Peyer's patch (tissue), 4 donors: ENCODE measurements at places on chromosomes 13 and 19.

DNA sequence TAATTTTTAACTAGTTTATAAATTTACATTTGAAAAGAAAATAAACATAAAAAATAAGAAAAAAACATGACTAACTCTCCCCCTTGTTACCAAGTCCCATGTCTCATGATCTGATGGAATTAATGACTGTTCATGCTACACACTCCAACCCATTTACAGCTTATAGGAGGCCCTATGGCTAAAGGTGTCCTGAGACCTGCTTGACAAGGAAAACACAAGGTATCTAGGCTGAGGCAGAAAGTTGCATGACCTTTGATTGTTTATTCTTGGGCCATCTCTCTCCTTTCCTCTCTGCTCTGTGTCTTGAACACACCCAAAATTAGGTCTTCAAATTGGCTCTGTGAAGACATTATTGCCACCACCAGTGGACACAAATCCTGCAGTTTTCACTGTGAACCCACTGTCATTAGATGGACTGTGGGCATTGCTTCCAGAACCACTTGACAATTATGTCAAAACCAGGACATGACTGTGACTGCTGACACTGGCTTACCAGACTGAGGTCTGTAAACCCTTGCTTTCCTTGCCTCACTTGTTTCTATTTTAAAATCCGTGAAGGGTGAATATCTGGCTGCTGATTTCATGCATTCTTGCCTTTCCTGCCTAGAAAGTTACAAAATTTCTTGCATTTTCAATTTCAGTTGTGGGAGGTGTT, 386.5 kb upstream of the SPRY2 start:
- DNase-seq, result no peak
- H3K4me3 ChIP-seq, result no peak overlapping the region
- H3K27me3 ChIP-seq, result no peaks in the 10 kb centered on the region
- H3K36me3 ChIP-seq, result no peaks in the 10 kb centered on the region
- H3K4me1 ChIP-seq, result no peaks in the 10 kb centered on the region

DNA sequence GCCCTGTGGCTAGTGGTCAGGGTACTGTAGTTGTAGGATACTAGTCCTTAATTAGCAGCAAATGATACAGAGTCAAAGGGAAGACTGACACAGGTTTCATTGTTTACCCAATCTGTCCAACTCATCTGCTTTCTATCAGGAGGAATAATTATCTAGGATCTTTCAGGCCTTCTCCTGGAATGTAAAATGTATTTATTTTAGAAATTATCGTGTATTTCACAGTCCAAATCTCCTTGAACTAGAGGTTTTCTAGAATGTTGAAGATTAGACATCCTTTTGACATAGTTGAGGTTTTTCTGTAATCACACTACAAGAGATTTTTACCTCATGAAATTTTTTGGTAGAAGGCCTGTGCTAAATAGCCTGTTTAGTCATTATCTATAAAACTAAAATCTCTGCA, 1694.8 kb upstream of the PCDH20 start:
- no peaks in the 10 kb centered on the region for H3K4me1 ChIP-seq
- no peak for DNase-seq
- no peaks in the 10 kb centered on the region for H3K36me3 ChIP-seq

DNA sequence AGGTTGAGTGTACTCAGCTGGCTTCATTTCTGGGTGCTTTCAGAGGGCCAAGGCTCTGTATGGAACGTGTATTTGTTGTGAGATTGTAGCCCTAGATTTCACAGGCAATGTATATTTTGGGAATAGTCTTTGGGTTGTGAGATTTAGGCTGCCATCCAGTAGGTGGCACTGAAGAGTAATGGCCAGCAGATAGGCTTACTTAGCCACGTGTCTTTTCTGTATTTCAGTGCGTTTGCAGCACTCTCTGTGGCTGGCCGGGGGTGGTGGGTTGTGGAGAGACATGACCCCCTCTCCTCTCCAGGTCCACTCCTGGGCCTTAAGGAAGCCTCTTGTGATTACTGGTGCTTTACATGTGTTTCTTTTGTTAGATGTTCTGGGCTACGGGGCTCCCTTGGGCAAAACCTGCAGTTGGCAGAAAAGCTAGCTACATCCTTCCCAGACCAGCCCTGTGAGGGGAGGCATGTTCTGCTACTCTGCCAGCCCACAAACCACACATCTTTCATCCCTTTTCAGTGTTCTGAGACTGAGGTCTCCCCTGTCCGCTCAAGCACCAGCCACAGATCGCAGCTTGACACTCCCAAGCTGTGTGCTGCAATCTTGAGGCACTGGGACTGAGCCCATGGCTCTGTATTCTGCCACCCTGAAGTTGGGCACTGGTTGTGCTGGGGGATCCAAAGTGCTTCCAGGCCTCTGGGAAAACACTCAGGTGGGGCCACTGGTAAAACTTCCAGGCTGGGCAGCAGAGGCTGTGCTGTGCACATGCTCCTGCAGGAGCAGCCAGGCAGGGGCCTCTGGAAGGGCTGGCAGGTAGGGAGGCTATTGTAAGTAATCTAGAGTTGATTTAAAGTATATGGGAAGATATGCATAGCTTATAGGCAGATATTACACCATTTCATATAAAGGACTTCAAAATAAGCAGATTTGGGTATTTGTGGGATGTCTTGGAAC, 1096.8 kb upstream of the PCDH20 start:
- H3K36me3 ChIP-seq, result no peaks in the 10 kb centered on the region
- no peak overlapping the region for H3K4me3 ChIP-seq
- H3K4me1 ChIP-seq, result no peaks in the 10 kb centered on the region
- H3K27me3 ChIP-seq, result no peaks in the 10 kb centered on the region
- peak; percentile 32 for DNase-seq

- no peaks in the 10 kb centered on the region for H3K27me3 ChIP-seq
- no peaks in the 10 kb centered on the region for H3K36me3 ChIP-seq
These were observed 126.0 kb downstream of the FOXO1 start for GRCh38 chr13:40540328-40541044.

- H3K4me3 ChIP-seq, result no peak overlapping the region
- DNase-seq, result no peak
- no peaks in the 10 kb centered on the region for H3K36me3 ChIP-seq
- H3K27ac ChIP-seq, result no peak overlapping the region
- no peaks in the 10 kb centered on the region for H3K27me3 ChIP-seq
- H3K4me1 ChIP-seq, result no peaks in the 10 kb centered on the region
These were observed 305.9 kb downstream of the KLF5 start for GRCh38 chr13:73364736-73365135.

DNA sequence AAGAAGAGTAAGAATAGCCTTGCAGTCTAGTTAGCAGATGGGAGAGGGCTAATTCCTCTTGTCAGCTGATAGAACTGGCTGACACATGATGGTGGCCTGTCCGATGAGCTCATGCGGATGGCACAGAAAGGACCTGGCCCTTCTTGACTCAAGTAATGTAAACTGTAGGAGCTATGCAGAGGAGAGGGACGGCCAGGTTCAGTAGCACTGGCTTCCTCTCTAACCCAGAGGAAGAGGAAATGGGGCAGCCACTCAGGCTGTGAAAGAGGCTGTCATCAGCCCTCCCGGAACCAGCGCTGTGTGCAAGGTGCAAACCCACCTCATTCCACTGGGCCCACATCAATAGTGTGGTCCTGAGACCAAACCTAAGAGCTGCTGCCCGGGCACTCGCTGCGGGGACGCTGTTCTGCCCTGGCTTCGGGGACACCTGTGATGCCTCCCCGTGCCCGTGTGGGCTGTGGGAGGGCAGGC, 30.8 kb upstream of the USE1 start:
- H3K27me3 ChIP-seq, result no peaks in the 10 kb centered on the region
- peak; percentile 75 for DNase-seq
- H3K4me1 ChIP-seq, result peaks cover 4% of the 10 kb centered on the region
- H3K36me3 ChIP-seq, result peaks cover 76% of the 10 kb centered on the region

- H3K4me3 ChIP-seq, result no peak overlapping the region
- no peak overlapping the region for H3K27ac ChIP-seq
- H3K27me3 ChIP-seq, result no peaks in the 10 kb centered on the region
- peaks cover 43% of the 10 kb centered on the region for H3K36me3 ChIP-seq
- peaks cover 15% of the 10 kb centered on the region for H3K4me1 ChIP-seq
- no peak for DNase-seq
These were observed 3.9 kb downstream of the IQCN start for GRCh38 chr19:18270326-18270725.

DNA sequence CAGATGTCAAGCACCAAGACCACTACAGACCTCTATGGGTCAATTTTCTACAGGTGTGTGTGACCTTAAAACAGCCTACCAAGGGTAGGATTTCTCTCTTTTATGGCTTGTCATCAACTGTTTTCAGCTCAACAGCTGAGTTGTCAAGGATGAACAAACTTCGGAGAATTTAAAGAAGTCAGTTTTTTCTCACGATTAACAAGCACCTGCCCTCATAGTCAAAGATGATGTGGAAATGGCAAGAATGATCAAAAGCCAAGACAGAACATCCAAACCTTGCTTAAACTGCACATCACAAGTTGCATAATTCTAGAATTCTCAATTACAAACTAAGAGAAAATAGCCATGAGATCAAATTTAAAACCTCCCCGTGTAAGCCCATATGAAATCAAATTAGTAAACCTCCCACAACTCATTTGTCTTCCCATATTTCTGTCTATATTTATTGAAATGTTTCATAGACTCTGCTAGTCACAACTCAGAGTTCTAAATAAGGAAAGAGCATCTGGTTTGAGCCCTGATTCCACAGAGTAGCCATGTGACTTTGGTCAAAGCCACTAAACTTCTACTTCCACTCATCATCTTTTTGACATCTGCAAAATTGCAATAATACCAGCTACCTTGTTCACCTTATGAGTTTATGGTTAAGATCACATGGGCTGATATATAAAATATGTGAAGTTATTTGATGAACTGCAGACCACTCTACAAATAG, 521.5 kb upstream of the HTR2A start:
- no peak overlapping the region for H3K27ac ChIP-seq
- no peaks in the 10 kb centered on the region for H3K27me3 ChIP-seq
- no peaks in the 10 kb centered on the region for H3K4me1 ChIP-seq
- H3K36me3 ChIP-seq, result no peaks in the 10 kb centered on the region
- DNase-seq, result no peak

DNA sequence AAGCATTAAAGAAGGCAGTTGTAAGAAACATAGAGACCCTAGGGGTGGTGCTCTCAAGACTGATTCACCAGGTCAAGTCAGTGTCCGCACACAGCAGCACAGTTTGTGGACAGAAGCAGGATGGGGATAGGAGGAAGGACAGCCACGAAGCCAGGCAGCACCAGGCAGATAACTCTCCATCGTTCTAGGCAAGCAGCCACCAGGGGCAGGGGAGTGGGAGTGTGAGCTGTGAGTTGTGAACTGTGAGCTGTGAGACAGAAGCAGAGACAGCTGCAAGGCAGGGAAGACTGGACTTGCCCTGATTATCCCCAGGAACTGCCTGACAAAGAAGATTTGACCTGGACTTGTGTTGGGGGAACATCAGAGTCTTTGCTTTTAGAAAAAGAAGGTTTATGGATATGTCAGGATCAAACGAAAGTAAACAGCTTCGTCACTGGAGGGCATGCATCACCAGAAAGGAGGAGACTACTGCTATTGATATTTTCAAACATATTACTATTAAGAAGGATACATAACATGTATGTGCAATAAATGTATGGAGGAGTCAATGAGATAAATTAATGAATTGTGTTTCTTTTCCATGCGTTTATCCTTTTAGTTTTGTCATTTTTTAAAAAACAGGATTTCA, 286.1 kb downstream of the IRS2 start:
- no peaks in the 10 kb centered on the region for H3K4me1 ChIP-seq
- H3K27me3 ChIP-seq, result no peaks in the 10 kb centered on the region
- no peak overlapping the region for H3K4me3 ChIP-seq
- H3K27ac ChIP-seq, result no peak overlapping the region
- no peaks in the 10 kb centered on the region for H3K36me3 ChIP-seq

GRCh38 chr13:40563350-40564125, 102.9 kb downstream of the FOXO1 start:
- peaks cover 15% of the 10 kb centered on the region for H3K36me3 ChIP-seq
- DNase-seq, result no peak
- peaks cover 15% of the 10 kb centered on the region for H3K4me1 ChIP-seq
- no peaks in the 10 kb centered on the region for H3K27me3 ChIP-seq
- H3K27ac ChIP-seq, result no peak overlapping the region
- H3K4me3 ChIP-seq, result no peak overlapping the region

GRCh38 chr13:44825953-44826352, 163.3 kb downstream of the NUFIP1 start:
- H3K4me3 ChIP-seq, result no peak overlapping the region
- no peaks in the 10 kb centered on the region for H3K27me3 ChIP-seq
- no peak for DNase-seq
- H3K4me1 ChIP-seq, result no peaks in the 10 kb centered on the region
- no peaks in the 10 kb centered on the region for H3K36me3 ChIP-seq
- no peak overlapping the region for H3K27ac ChIP-seq

GRCh38 chr13:44908712-44909111, 80.6 kb downstream of the NUFIP1 start:
- no peaks in the 10 kb centered on the region for H3K36me3 ChIP-seq
- H3K4me3 ChIP-seq, result no peak overlapping the region
- no peak for DNase-seq
- H3K4me1 ChIP-seq, result no peaks in the 10 kb centered on the region

GRCh38 chr13:24247016-24247415, 62.4 kb upstream of the C1QTNF9 start:
- H3K4me3 ChIP-seq, result no peak overlapping the region
- no peaks in the 10 kb centered on the region for H3K27me3 ChIP-seq
- no peak for DNase-seq
- H3K36me3 ChIP-seq, result peaks cover 10% of the 10 kb centered on the region
- no peak overlapping the region for H3K27ac ChIP-seq
- H3K4me1 ChIP-seq, result no peaks in the 10 kb centered on the region

DNA sequence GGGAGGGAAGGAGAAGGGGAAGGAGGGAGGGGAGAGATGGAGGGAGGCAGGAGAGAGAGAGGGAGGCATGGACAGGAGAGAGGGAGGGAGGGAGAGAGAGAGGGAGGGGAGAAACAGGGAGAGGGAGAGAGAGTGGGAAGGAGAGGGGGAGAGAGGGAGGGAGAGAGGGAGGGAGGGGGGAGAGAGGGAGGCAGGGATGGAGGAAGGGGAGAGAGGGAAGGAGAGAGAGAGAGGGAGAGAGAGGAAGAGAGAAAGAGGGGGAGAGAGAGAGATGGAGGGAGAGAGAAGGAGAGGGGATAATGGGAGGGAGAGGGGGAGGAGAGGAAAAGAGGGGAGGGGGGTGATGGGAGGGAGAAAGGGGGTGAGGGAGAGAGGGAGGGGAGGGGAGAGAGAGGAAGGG, 86.8 kb upstream of the VSTM2B start:
- H3K27me3 ChIP-seq, result no peaks in the 10 kb centered on the region
- no peak overlapping the region for H3K4me3 ChIP-seq
- no peak overlapping the region for H3K27ac ChIP-seq
- H3K36me3 ChIP-seq, result no peaks in the 10 kb centered on the region

- no peaks in the 10 kb centered on the region for H3K4me1 ChIP-seq
- DNase-seq, result no peak
- no peaks in the 10 kb centered on the region for H3K27me3 ChIP-seq
- H3K36me3 ChIP-seq, result no peaks in the 10 kb centered on the region
- no peak overlapping the region for H3K4me3 ChIP-seq
- no peak overlapping the region for H3K27ac ChIP-seq
These were observed 433.2 kb upstream of the KLHL1 start for GRCh38 chr13:70541451-70541850.
